ENCODE measurements at places on chromosomes 13 and 19.

DNA sequence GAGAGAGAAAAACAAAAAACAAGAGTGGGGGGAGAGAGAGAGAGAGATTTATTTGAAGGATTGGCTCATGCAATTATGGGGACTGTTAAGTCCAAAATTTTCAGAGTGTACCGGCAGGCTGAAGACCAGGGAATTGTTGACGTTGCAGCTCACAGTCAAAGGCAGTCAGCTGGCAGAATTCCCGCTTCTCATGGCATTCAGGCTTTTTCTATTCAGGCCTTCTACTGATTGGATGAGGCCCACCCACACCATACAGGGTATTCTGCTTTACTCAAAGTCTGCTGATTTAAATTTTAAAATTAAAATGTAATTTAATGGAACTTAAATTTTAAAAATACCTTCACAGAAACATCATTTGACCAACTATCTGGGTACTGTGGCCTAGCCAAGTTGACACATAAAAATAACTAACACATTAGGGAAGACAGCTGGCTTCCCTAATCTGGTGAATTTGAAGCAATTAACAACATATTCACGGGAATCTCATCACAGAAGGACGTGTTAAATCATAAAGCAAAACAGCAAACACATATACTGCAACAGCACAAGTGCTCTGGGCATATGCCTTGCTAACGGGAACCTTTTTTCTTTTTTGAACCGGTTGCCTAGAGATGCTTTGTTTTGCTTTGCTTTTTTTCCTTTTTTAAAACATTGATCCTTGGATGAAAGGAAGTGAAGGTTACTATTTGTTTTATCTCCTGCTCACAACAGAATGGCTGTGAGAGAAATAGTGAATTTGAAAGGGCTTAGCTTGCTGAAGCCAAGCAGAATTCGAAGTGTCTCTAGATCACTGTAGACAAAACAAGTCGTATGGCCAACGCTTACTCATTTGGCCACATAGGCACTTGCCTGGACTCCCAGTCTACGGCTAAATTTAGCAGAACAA lies 505.1 kb downstream of the IRS2 start:
- DNase-seq, result peak; percentile 34

- DNase-seq, result no peak
These were observed 2.5 kb upstream of the GRWD1 start for GRCh38 chr19:48443256-48443655.

DNA sequence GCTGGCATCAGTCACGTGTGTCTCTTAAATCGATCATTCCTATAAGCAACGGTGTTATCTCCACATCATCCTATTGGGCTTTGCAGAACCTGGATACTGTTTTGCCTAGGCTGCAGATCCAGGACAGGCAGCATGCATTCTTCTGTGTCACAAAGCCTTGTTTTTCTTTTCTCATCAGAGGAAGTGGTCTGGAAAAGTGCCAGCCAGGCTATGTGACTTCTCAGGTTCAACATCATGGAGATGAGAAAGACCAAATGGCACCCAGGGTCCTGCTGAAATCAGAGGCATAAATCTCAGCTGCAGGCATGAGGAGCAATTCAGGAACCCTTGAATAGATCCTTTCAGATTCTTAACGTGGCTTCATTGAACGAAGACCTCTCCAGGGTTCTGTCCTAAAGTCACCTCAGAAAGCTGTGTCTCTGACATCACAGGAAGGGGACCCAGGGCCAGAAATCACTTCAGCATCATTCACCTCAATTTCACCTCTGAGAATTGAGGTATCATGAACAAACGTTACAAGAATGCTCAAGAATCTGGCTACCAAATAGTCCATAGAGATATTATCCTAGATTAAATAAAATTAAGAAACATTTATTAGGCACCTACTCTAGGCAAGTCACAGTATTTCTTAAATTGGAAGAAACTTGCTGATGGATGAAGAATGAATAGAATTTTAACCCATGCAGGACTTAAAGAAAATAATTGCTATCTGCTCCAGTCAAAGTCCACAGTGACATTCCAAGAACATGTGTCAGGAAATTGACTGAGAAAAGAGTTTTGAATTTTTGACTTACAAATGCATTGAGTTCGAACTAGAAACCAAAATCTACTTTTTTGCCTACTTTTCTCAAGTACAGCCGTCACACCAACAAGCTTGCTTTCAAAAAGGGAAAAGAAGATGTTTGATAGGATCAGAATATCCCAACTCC lies 124.1 kb downstream of the COG6 start:
- no peak for DNase-seq

- no peak for DNase-seq
These were observed 2097.0 kb downstream of the PCDH9 start for GRCh38 chr13:65133094-65133493.

Data from heart right ventricle (tissue), 16 donors.